Stimulated activated CD8-positive, alpha-beta memory T cell treated with anti-CD3 and anti-CD28 coated beads, Interleukin-4, amount 100 ng/mL, for 4 hours (primary cell): ENCODE measurements at places on chromosomes 7 and 10.

DNA sequence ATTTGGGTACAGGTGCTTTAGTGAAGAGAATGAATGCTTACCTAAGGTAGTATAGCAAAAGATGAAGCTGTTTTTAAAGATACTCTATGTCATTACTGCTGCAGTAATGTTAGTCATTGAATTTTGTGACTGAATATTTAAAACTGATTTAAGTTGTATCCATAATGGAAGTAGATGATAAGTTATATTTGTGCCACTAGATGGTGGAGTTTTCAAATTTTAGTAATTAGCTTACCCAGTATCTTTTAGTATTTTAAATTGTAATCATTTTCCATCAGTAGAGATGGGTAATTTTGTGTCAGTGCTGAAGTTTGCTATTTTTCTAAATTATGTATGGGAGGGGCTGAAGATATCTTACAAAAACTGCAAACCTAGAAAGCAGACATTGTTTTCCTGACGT is 25.2 kb downstream of the HBP1 start:
- DNase-seq: no peak

DNA sequence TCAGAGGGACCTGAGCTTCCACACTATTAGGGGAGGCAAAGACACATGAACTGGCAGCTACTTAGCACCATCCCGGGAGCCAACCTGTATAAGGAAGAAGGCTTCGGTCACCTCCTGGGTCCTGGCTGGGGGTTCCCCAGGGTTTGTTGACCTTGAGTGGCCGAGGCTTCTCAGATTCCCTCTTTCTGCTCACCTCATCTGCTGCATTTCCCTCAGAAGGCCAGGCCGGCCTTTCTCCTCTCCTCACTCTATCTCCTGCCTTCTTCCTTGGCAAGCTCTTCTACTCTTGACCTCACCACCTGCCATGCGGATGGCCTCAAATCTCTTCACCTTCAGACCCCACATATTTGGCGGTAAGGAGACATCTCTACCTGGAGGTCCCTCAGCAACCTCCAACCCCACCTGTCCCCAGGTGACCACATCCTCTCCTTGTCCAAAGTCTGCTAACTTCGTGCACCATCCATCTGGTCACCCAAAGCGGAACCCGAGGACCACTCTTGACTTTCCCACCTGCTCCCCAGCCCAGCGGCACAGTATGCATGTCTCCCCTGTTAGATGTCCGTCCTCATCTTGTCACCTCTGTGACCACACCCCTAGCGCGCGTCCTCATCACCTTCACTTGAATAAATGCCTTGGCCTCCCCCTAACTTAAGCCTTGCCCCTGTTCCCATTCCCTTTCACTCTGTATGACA is 133.8 kb upstream of the UNC5B start:
- DNase-seq: no peak

DNA sequence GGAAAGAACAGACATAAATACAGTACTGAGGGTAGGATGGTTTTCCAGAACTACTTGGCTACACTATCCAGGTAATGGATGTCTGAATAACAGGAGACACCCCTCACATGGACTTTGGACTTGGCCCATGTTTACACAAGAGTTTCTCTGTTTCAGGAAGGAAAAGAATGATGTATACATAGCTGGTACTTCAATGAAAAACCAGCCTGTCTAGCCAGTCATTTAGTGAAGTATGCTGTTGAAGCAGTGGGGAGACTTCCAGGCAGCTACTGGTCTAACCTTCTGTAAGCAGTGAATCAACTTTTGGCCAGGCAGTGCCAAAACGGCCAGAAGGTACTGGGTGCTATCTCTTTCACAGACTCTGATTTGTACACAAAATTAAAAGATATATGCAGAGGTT is 135.0 kb downstream of the MBL2 start:
- no peak for DNase-seq

GRCh38 chr10:101493782-101494281 is 94.2 kb downstream of the POLL start:
- DNase-seq: no peak

DNA sequence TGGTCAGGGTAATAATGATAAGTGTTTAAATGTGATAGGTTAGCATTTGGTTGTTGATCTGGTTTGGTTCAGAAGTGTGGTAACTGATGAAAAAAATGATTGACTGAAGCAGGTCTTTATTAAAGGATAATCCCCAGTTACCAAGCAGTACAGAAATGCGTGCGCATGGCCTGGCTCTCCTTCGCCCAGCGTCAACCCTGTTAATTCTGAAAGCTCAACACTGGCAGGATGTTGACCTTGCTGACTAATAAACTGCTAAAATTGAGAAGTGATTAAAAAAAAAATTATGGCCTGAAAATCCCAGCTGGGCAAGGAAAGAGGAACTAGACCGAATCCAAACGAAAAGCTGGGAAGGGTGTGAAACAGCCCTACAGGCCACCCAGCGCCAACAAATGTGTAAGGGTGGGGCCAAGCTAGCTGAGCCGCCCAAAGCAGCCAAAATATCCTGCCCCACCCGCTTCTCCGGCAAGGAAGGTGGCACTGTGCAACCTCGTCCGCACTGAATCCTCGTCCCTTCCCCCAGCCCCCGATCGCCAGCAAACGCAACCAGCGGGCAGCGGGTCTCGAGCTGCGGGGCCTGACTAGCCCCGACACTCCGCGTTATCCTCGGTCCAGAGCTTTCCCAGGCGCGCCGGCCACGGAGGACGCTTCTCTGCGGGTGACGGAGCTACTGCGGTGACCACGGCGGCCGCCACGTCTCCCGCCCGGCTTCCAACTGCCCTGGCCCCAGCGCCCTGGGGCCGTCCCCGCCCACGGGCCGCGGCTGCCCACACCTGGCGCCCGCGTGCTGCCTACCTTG is 561 bp downstream of the SHTN1 start:
- DNase-seq: no peak

DNA sequence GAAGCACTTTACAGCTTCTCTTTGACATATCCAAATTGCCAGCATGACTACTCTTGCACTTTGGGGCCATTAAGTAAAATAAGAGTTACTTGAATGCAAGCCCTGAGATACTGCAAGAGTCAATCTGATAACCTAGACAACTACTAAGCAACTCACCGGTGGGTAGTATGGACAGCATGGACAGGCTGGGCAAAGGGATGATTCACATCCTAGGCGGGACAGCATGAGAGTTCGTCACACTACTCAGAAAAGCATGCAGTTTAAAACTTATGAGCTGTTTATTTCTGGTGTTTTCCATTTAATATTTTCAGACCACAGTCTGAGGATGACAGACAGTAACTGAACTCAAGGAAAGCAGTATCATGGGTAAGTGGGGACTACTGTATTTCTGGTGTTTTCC is 84.0 kb downstream of the ORC5 start:
- DNase-seq: no peak

- DNase-seq: no peak
Measured at GRCh38 chr10:703118-703517, 13.7 kb upstream of the DIP2C start.

- no peak for DNase-seq
Measured at GRCh38 chr7:98323597-98324322, 42.3 kb downstream of the BRI3 start.

- DNase-seq: no peak
Measured at GRCh38 chr7:127968547-127968946, 62.7 kb downstream of the LRRC4 start.

GRCh38 chr7:149884541-149884940 is 10.8 kb downstream of the ATP6V0E2 start:
- DNase-seq: no peak

GRCh38 chr10:90751107-90751997 is 106.5 kb downstream of the HTR7 start:
- no peak for DNase-seq

DNA sequence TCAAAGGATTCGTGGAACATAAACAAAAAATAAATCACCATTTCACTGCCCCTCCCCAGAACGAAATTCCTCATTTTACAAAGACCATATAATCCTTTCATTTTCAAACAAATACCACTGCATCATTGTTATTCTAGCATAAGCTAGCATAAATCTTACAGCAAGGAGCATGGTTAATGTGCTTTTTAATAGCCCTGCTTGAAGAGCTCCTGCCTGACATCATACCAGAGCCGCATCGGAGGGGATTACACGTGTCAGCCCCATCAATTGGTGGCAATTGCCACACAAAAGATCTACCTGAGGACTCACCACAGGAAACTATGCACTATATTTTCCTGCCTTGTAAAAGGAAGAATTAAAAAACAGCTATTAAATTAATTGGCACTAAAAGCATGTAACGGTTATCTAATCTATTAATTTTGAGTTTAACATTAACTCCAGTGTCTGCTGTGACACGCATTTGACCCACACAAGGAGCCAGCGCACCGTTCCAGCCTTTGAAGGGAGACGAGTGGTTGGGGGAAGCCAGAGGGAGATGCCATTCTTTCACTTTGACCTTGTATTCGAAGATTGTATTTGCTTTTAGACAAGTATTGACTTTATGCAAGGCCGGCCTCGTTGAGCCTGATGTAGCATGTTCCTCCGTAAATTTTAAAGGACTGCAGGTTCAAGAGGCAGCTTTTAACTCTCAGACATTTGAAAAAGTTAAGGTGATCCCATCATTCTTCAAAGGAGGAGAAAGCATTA is 261.1 kb upstream of the RNF32 start:
- no peak for DNase-seq

- no peak for DNase-seq
Measured at GRCh38 chr7:129295015-129295423, 70.2 kb downstream of the AHCYL2 start.

DNA sequence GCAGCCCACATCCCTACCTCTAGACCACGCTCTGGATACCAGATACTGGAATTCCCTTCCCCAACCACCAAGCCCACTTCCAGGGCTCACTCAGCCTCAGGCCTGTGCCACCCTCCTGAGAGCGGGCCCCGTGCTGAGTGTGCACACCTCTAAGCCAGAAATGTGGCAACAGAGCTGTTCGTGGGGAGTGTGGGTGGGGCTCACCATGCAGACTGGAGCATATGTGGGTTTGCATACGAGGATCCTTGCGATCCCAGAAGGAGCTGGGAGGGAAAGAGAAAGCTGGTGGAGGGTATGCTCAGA is 13.0 kb upstream of the LIMK1 start:
- DNase-seq: no peak

DNA sequence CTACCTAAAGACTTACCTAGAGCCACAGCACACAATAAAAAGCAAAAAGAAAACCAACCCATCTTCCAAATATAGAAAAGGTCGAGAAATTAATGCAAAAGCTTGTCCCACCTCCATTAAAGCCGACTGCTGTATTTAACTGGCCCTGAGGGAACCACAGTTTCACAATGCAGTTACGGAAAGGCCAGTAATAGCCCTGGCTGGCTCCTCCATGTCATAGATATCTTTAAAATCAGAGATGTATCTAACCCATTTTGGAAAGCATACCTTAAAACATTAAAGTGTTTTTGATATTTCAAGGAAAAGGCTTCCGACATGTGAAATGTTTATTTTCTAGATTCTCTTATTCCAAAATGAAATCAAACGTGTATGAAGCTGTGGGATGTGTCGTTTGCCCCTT is 23.0 kb downstream of the HDAC9 start:
- no peak for DNase-seq

GRCh38 chr10:111267673-111268072 is 190.8 kb downstream of the ADRA2A start:
- DNase-seq: no peak

DNA sequence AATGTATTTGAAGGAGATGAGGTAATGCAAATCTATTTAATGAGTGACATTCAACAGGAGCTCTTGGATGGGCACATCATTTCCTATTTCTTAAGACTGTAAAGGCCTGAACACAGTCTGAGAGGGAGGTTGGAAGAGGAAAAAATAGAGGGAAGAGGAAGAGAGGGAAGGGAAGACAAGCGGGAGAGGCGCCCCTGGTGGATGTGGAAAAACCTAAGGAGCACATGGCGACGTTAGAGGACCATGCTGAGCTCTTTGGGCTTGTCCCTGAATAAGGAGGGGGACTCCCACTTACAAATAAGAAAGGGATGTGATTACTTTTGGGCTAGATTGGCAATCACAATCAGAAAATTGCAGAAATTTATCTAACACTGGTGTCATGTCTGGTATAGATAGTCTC is 19.6 kb downstream of the SUN3 start:
- no peak for DNase-seq

- DNase-seq: no peak
Measured at GRCh38 chr10:78413076-78414055, 379.7 kb downstream of the RPS24 start.

- no peak for DNase-seq
Measured at GRCh38 chr10:70649526-70649925, 22.8 kb upstream of the ADAMTS14 start.

DNA sequence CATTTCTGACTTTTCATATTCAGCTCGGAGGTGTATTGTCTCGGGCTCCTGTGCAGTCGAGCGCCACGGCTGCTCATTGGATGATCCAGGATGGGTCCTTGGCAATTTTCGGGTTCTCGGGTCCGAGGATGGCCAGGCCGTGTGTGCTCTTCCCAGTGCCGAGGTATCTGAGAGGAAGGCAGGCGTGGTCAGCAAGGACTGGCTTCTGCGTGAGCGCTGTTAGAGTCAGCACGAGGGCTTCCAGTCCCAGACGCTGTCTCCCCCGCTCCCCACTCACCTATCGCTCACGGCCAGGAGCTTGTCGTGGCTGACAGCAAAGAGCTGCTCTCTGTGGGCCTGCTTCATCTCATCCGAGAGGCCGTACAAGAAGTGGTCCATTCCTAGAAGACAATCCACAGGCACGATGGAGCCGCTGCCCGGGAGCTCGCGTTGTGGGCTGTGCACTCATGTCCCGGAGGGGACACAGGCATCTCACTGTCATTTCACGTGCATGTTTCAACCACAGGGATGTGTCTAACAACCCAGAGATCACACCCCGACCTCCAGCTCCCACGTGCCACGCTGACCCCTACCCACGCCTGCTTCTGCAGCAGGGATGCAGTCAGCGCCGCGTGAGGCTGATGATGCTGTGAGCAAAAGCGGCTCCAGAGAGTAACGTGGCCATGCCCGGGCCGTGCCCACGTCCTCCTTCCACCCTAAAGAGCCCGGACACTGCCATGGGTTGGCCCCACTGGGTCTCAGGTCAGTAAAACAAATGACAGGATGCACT is 34.4 kb downstream of the PITRM1 start:
- no peak for DNase-seq
